ENCODE measurements at places on chromosomes 13 and 19. TPM values are rescaled to one million over a fixed set of nuclear protein-coding genes. Genes with fewer than 3 reads are reported as not detected.
A peak's percentile ranks its signal among the peaks of the same experiment; 100 is the strongest.

Gene ZNF208
- total RNA-seq: not detected

Gene ZSCAN5C
- total RNA-seq: not detected

Gene ZNF439
- total RNA-seq: 0.06 TPM

Gene UQCRFS1
- 50.4 TPM for total RNA-seq

Gene SLC7A10
- not detected for total RNA-seq

Gene ZNF331
- total RNA-seq: 4.8 TPM

DNA sequence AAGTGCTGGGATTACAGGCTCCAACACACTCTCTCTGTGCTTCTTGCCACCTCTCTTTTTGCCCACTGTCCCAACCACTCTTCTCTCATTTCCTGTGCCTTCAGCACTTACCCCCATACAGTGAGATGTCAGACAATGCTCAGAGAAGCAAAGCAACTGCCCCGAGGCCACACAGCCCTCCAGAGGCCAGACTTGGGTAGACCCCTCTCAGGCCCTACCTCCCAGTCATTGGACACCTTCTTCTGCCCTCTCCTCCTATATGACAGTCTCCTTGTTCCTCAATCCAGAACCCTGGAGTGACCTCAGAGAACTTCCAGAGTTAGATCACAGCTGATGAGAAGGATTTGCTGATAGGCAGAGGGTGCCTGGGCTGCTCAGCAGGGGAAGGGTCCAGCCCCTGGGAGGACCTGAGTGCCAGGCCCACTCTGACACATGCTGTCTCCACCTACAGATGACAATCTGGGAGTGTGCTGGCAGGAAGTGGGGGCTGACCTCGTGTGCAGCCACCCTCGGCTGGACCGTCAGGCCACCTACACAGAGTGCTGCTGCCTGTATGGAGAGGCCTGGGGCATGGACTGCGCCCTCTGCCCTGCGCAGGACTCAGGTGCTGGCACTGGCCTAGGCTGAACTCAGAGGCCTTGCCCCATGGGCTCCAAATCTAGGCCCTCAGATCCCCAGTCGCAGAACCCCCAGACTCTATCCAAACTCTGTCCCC, 24.4 kb downstream of the LTBP4 start:
- H3K36me3 ChIP-seq: peaks cover 45% of the 10 kb centered on the region
- H3K4me3 ChIP-seq: no peak overlapping the region
- DNase-seq: no peak

DNA sequence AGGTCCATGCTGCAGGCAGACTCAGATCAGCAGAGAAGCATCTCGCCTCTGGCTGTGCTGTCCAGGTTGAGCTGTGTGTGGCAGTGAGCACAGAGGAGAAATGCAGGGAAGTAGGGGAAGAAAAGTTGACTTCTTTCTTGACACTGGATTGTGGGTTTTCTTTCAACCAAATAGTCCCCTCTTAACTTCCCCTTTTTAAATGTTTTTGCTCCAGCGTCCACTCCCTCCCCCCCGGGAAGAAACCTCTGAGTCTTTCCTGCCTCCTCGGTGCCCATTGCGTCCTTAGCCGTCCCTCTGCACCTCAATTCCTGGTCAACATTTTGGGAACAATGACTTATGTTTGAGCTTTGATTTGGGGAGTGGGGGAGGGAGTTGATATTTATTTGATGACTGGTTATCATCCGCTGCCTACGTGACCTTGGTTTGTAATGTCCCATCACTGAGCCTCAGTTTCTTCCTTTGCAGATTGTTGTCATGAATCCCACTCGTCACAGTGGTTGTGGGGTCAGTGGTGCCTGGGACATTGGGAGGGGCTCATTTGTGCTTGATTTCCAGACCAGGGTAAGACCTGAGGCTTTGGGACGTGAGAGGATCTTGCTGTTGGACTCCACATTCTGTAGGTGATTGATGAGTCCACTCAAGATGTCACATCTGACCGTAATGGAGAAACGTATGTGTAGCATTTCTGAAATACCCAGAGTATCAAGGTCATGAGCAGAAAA, at the start of gene LILRB2:
LILRB2 (minus strand) TSS at position 104 of the 722 bp plus-strand sequence. CDS start 614 bp downstream, outside the sequence.
- no peaks in the 10 kb centered on the region for H3K4me1 ChIP-seq
- no peak within 1 kb of the TSS for H3K27ac ChIP-seq
- H3K4me3 ChIP-seq: no peak within 1 kb of the TSS
- DNase-seq: peak; percentile 31
- H3K36me3 ChIP-seq: no peaks in the 10 kb centered on the region

GRCh38 chr19:16365300-16365996, 40.8 kb downstream of the KLF2 start:
- H3K36me3 ChIP-seq: no peaks in the 10 kb centered on the region
- H3K27ac ChIP-seq: no peak overlapping the region
- H3K4me3 ChIP-seq: no peak overlapping the region
- no peak for DNase-seq
- peaks cover 22% of the 10 kb centered on the region for H3K4me1 ChIP-seq
- no peaks in the 10 kb centered on the region for H3K27me3 ChIP-seq

GRCh38 chr13:47934371-47934770, 66.7 kb downstream of the SUCLA2 start:
- no peaks in the 10 kb centered on the region for H3K4me1 ChIP-seq
- H3K27me3 ChIP-seq: no peaks in the 10 kb centered on the region
- H3K4me3 ChIP-seq: no peak overlapping the region

- H3K27ac ChIP-seq: no peak within 1 kb of the TSS
- H3K36me3 ChIP-seq: no peaks in the 10 kb centered on the region
- no peaks in the 10 kb centered on the region for H3K4me1 ChIP-seq
- DNase-seq: no peak
- H3K27me3 ChIP-seq: peaks cover 27% of the 10 kb centered on the region
- H3K4me3 ChIP-seq: no peak within 1 kb of the TSS
Observed at GRCh38 chr13:25371875-25372283, at the start of gene ATP8A2. ATP8A2 (plus strand) TSS chr13:25371974; CDS start chr13:25372213, 239 bp downstream.

GRCh38 chr19:1884291-1884718, 991 bp downstream of the ABHD17A start:
- no peaks in the 10 kb centered on the region for H3K27me3 ChIP-seq
- DNase-seq: no peak
- H3K4me1 ChIP-seq: peaks cover 10% of the 10 kb centered on the region
- no peak overlapping the region for H3K27ac ChIP-seq
- peak overlapping the region; percentile 74 for H3K4me3 ChIP-seq

- peaks cover 29% of the 10 kb centered on the region for H3K4me1 ChIP-seq
- H3K36me3 ChIP-seq: no peaks in the 10 kb centered on the region
- H3K4me3 ChIP-seq: no peak overlapping the region
Observed at GRCh38 chr13:40440990-40441820, 225.2 kb downstream of the FOXO1 start.

DNA sequence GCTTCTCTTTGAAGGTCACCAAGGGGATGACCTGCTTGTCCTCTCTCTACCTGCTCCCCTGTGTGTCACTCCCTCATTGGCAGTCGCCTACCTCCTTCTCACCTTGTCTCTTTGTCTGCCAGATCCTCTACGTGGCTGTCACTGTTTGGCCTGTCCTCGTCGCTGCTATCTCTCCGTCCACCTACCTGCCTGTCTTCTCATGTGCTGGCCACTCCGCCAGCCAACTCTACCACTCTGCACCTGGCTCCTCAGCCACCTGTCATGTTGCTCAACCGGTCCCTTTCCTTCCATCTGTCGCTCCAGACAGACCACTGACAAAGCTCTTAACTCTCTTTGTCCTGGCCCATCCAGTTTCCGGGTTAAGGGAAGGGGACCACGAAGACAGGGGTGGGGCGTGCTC, at the start of gene KLK12:
KLK12 (minus strand) TSS at position 299 of the 400 bp plus-strand sequence. CDS start 381 bp downstream, outside the sequence.
- no peak within 1 kb of the TSS for H3K27ac ChIP-seq
- H3K4me3 ChIP-seq: no peak within 1 kb of the TSS
- H3K27me3 ChIP-seq: no peaks in the 10 kb centered on the region
- no peak for DNase-seq
- no peaks in the 10 kb centered on the region for H3K36me3 ChIP-seq

GRCh38 chr19:7238051-7238450, 56.2 kb downstream of the INSR start:
- no peak for DNase-seq
- H3K27me3 ChIP-seq: no peaks in the 10 kb centered on the region
- no peak overlapping the region for H3K27ac ChIP-seq
- no peak overlapping the region for H3K4me3 ChIP-seq
- no peaks in the 10 kb centered on the region for H3K4me1 ChIP-seq
- no peaks in the 10 kb centered on the region for H3K36me3 ChIP-seq

- H3K27ac ChIP-seq: no peak overlapping the region
- no peaks in the 10 kb centered on the region for H3K36me3 ChIP-seq
Observed at GRCh38 chr19:28598861-28599260, 614.1 kb downstream of the UQCRFS1 start.

DNA sequence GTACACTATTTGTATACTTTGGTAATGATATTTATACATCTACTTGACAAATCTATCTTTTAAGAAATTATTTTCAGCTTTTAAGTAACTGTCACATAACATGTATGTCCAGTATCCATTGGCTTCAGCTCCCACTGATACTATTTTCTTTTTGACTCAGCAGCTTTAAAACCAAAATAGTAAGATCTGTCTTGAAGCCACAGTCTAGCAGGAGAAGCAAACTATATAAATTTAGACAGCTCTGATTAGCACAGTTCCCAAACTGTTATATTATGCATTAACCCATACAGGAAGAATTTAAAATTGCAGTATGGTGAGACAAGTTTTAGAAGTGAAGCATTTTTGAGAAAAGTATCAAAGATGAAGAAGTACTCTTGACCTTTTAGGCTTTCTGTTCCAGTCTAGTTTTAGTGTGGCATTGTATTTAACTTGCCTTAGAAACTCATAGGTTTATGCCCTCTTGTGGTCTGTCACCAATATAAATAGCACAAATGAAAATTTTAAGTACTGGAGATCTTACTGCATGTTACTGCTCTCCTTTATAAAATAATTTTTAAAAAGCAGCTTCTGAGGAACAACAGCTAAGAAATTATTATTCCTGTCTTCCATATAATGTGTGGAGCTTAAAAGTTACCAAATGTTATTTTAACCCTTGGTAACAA, 24.7 kb downstream of the URI1 start:
- H3K4me3 ChIP-seq: no peak overlapping the region
- no peaks in the 10 kb centered on the region for H3K36me3 ChIP-seq
- H3K4me1 ChIP-seq: peaks cover 11% of the 10 kb centered on the region
- H3K27ac ChIP-seq: no peak overlapping the region
- H3K27me3 ChIP-seq: no peaks in the 10 kb centered on the region

GRCh38 chr13:61751039-61751438, 335.4 kb upstream of the PCDH20 start:
- H3K36me3 ChIP-seq: no peaks in the 10 kb centered on the region
- no peak overlapping the region for H3K4me3 ChIP-seq
- DNase-seq: no peak
- H3K4me1 ChIP-seq: no peaks in the 10 kb centered on the region
- no peaks in the 10 kb centered on the region for H3K27me3 ChIP-seq
- H3K27ac ChIP-seq: no peak overlapping the region

DNA sequence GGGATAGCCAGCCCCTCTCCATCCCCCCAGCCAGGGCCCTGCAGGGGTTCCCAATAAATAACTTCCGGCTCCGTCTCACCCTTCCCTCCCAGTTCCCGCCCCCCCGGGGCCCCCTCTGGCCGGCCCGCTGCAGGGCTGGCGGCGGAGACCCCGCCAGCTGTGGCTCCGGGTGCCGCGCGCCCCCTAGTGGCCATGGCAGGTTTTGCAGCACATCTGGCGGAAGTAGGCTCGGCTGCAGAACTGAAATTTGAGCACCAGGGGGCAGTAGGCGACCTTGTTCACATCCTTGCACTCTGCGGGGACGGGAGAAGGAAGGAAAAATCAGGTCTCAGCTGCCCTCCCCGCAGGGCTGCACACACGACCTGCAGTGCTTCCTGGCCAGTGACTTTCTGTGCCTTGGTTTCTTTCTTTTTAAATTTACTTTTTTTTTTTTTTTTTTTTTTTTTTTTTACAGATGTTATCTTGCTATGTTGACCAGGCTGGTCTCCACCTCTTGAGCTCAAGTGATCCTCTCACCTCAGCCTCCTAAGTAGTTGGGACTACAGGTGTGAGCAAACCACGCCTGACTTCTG, 3.6 kb upstream of the MYO1F start:
- H3K4me3 ChIP-seq: no peak overlapping the region
- peak; percentile 87 for DNase-seq
- peaks cover 25% of the 10 kb centered on the region for H3K4me1 ChIP-seq
- no peak overlapping the region for H3K27ac ChIP-seq
- H3K36me3 ChIP-seq: no peaks in the 10 kb centered on the region
- H3K27me3 ChIP-seq: no peaks in the 10 kb centered on the region

GRCh38 chr19:15184776-15185175, 16.0 kb downstream of the NOTCH3 start:
- H3K36me3 ChIP-seq: peaks cover 68% of the 10 kb centered on the region
- H3K4me3 ChIP-seq: no peak overlapping the region
- H3K4me1 ChIP-seq: no peaks in the 10 kb centered on the region
- DNase-seq: no peak

- H3K4me3 ChIP-seq: no peak overlapping the region
- no peaks in the 10 kb centered on the region for H3K4me1 ChIP-seq
- no peaks in the 10 kb centered on the region for H3K36me3 ChIP-seq
- H3K27ac ChIP-seq: no peak overlapping the region
- H3K27me3 ChIP-seq: no peaks in the 10 kb centered on the region
Observed at GRCh38 chr13:97502181-97502580, 68.2 kb downstream of the RAP2A start.

DNA sequence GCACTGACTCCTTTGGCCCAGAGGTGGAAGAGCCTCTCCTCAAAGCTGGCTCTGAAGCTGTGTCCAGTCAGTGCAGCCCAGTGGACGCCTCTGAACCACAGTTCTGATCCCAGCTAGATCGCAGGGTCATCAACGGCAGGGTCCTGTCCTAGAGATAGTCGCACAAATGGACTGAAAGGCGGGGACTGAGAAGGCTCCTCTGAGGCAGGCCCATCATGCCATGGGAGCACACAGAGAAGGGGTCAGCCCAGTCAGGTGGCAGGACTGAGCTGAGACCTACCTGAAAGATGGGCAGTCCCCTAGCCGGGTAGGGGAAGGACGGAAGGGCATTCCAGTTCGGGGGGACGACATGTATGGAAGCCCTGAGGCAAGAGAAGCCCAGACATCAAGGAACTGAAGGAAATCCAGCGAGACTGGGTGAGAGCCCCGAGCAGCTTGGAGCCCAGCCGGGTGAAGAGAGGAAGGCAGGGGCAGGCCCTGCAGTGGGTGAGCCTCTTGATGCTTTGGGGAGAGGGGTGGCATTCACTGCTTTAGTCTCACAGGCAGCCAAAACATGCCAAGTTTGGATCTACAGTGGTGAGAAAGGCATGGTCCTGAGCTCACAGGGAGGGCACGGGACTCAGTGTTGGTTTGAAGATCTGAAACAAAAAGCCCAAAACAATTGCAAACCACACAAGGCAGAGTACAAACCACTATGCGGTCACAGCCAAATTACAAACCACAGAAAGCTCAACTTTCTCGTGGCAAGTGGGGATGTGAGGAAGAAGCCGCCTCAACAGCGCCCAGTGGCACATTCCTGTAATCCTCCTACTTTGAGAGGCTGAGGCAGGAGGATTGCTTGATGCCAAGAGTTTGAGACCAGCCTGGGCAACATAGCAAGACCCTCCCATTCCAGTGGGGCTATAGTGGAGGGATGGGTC, 10.0 kb downstream of the CALM3 start:
- H3K27me3 ChIP-seq: no peaks in the 10 kb centered on the region
- no peak for DNase-seq
- H3K36me3 ChIP-seq: peaks cover 50% of the 10 kb centered on the region
- no peak overlapping the region for H3K4me3 ChIP-seq

Data from SJSA1 (cell line).